ENCODE measurements at places on chromosomes 1 and 21.

- DNase-seq: no peak
These were observed 34.7 kb downstream of the PLPPR5 start for GRCh38 chr1:98969798-98970490.

- peak; percentile 17 for DNase-seq
These were observed 108.2 kb downstream of the LTN1 start for GRCh38 chr21:28884481-28884880.

- no peak for DNase-seq
These were observed 943.6 kb downstream of the KCNT2 start for GRCh38 chr1:195664628-195665027.

DNA sequence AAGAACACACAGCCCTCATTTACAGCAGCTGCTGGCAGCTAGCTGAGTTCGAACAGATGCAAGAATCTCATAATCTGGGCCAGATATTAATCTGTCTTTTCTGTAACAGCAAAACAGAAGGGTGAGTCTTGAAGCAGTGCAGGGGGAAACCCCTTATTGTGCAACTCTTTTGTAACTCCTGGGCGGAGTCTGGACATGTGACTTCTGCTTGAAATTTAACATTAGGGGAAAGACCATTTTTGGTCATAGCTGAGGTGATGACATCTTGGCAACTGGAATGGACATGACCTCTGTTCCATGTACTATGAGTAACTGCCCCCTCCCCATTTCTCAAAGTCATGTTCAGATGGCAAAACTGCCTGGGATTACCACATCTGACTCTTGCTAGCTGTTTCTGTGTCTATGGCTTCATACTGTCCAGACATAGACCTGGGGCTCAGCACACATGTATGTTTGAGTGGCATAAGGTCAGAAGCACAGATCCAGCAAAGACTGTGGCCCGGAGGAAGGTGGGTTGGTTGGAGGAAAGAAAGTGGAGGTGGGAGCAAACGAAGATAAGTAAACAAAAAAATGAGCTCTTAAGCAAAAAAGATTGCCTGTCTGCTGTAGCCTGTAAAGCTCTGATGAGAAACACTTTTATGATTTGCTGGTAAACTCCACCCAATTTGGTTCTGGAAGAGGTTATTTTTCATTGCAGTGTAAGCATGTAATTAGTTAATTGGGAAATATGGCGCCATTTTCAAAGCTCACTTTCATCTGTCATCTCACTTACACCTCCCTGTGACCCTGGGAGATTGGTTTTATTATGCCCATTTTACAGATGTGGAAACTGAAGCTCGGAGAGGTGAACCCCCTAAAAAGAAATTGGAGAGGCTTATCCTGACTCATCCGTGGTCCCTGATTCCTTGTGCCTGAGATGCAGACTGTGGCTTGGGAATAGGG is 26.1 kb downstream of the ETS2 start:
- peak; percentile 55 for DNase-seq

DNA sequence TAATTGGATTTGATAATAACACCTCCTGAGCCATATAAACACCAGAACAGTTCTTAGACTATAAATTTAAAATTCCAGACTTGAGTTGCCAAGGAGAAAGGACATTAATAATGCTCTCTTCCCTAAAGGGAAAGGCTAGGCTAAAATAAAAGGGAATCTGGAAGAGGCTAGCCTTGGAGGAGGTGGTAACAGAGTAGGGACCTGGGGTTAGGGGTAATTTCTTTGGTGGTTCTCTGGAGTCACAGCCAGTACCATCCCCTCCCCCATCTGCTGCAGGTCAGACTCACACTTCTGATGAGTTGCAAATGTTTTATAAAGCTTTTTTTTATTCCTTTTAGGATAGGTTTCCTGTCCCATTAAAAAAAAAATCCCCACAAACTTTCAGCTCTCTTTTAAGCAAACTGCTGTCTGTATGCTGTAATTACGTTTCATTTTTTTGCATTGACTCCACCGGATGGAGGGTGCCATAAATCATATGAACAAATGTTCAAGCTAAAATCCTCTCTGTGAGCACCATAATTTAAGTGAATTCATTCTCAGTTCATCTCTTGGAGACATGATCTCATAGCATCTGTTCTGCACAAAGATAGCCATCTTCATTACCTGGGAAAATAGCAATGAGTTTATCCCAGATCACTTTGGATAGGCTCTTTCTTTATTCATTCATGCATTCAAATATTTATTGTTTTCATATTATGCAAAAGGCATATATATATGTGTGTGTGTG is 379.6 kb downstream of the TTLL7 start:
- no peak for DNase-seq

- DNase-seq: no peak
These were observed 48.7 kb downstream of the LHX4 start for GRCh38 chr1:180278596-180279395.

DNA sequence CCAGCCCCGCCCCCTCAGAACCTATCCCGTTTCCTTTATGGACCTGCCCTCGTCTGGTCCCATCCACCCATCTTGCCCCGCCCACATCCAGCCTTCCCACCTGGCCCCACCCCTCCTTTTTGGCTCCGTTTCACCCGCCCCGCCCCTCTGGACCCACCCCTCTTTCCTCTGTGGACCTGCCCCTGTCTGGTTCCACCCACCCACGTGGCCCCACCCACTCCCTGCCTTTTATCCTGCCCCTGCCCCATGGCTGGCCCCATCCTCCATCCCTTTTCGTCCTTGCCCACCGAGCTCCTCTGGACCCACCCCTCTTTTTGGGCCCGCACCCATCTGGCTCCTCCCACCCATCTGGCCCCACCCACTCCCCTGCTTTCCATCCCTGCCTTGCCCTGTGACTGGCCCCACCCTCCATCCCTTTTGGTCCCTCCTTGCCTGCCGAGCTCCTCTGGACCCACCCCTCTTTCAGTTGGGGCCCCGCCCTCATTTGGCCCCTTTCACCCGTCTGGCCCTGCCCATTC is 177.3 kb downstream of the CAMTA1 start:
- peak; percentile 85 for DNase-seq

DNA sequence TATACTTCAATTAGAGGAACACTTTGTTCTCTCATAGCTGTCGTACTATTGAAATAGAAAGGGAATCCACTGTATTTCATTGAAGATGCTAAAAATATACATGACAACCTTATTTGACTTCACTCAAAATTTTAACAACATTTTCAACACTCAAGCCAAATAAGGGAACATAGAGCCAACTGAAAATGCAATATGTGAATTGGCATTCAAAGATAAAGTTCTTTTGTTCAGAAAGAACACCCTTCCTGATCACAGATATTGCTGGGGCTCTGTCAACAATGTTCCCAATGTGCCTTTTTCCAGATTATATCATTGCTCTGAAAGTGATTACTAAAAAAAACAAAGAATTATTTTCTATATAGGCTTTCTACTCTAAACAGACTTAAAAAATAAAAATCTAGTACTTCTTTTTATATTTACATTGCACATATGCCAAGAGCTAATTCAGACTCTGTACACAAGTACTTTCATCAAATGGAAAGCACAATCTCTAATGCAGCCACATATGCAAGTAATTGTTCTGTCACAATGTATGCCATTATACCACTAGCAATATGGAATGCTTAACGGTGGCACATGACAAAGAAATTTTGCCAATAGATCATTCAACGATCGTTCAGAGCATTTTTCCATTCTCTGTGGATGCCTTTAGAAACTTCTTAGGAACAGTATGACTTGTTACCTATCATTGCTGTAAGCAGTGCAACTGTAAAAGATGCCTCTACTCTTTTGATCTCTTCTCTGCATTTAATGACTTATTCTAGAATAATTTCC is 171.0 kb downstream of the EIF4G3 start:
- DNase-seq: no peak
